Activated naive CD4-positive, alpha-beta T cell treated with anti-CD3 and anti-CD28 coated beads for 36 hours (primary cell): ENCODE measurements at places on chromosomes 16 and 17. TPM values are rescaled to one million over a fixed set of nuclear protein-coding genes. Genes with fewer than 3 reads are reported as not detected.

DNA sequence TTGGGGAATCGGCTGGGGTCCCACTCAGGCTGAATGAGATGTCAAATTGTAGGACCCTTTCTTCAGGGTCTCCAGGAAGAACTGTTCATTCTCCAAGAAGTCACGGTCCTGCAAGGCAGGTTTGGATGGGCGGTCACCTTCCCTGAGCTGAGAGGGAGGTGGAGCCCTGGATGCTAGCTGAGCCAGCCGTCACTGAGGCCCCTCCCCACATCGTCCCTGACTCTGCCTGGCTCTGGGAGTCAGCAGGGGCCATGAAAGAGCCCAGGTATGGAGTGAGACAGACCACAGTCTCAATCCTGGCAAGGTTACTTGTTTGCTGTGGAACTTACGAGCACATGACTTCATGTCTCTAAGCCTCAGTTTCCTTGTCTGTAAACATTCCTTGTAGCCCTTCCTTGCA, 6.0 kb upstream of the MRPL38 start:
- H3K4me3 ChIP-seq: no peak overlapping the region
- DNase-seq: no peak
- H3K4me1 ChIP-seq: peaks cover 8% of the 10 kb centered on the region

DNA sequence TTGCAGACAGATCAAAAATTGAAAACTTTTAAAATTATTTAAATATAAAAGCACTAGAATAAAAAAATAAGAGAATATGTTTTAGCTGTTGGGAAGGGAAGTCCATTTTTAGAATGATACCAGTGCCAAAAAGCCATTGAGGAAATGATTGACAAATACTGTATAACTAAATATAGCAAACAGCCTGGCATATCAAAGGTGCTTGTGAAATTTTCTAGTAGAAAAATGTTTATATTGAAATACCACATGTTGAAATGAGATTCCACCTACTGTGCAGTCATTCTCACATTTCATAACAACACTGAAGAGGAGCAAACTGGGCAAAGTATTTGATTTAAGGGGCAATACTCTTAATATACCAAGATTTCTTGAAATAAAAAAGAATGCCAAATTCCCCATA, 183.5 kb downstream of the PHKB start:
- no peaks in the 10 kb centered on the region for H3K4me1 ChIP-seq
- no peak for DNase-seq
- no peak overlapping the region for H3K4me3 ChIP-seq
- no peaks in the 10 kb centered on the region for H3K27me3 ChIP-seq

The GABARAPL2 gene
- total RNA-seq: 63.3 TPM

The RPH3AL gene
- total RNA-seq: 1.6 TPM

The PLCD3 gene
- 2.4 TPM for total RNA-seq
